ENCODE measurements at places on chromosomes 5 and 9.

- DNase-seq, result no peak
Observed at GRCh38 chr5:14768508-14769365, 102.8 kb downstream of the ANKH start.

DNA sequence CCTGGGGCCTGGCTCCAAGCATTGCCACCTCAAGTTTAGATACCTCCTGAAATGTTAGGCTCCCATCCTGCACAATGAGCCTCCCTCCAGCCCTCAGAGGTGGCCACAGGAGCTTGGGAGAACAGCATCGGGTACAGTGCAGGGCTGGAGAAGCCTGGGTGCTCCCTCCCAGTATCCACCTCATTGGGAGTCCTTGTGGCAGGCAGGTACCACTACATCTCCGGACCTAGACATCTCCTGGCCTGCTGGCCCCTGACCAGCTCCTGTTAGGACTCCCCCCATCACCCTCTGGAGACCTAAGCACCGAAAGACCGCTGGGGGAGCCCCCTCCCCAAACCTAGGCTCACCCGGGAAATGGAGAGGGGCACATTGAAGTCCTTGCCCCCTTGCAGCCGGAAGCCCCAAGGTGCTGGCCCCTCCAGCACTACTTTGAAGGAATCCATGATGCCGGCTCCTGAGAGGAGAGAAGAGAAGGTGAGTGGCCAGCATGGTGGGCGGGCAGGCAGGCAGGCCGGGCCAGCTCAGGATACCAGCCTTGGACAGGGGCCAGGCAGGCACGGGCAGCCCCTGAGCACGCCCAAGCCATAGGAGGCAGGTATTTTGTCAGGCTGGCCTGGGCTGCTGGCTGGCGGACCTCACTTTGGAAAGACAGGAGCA, 1.2 kb downstream of the PDLIM7 start:
- no peak for DNase-seq

GRCh38 chr5:139658501-139658927, 10.4 kb downstream of the CXXC5 start:
- DNase-seq, result no peak

- DNase-seq, result no peak
Observed at GRCh38 chr5:159337016-159337955, 7.0 kb upstream of the IL12B start.

- no peak for DNase-seq
Observed at GRCh38 chr9:96027251-96028131, 152.0 kb downstream of the ERCC6L2 start.

- DNase-seq, result no peak
Observed at GRCh38 chr9:110178281-110178680, 29.7 kb downstream of the C9orf152 start.

DNA sequence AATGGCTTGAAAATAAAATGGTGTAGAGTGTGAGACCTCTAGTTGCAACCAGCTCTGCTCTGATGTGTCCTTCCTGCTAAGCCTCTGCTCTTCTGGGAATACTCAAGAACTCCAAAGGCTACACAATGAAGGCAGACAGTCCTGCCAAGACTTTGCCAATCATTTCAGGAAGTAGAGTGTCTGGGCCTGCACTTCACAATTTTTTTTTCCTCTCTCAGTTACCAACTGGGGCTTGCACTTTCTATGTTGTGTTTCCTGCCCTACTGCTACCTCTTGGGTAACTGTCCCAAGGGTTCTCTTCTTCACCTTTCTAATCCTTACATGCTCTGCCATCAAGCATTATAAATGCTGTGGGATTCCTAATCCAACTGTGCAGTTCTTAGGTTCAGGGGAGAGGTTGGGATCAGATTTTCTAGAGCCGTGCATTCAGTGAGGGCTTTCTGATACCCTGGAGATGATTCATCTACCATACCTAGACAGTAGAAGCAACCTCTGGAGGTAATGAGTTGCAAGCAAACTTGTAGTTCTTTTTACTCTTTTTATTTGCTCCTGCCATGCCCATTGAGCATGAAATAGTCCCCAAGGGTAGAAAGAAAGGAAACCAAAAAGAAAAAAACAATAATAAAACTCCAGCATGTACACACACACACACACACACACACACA, 365.9 kb downstream of the MLLT3 start:
- DNase-seq, result no peak

GRCh38 chr9:36924071-36924470, 110.0 kb downstream of the PAX5 start:
- DNase-seq, result no peak
